Stimulated activated CD4-positive, alpha-beta T cell treated with anti-CD3 and anti-CD28 coated beads, Interleukin-4, amount 100 ng/mL, for 4 hours (primary cell): ENCODE measurements at places on chromosomes 5 and 9.

DNA sequence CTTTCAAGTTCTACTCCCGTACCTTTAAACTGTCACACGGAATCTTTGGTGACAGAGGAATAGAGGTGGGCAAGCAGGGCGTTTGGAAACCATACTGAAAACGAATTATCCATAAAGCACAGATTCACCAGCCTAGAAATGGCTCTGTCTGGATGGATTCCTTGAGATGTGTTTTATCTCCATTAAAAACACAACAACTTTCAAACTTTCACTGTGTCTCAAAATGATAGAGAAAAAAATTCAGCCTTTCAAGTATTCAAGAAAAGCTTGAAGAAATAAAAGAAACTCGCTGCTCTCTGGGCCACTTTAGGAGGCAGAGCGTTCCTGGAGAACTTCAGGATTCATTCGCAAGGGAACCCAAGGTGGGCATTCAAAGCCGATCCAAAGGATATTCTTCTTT lies 589 bp upstream of the THBS4 start:
- DNase-seq, result no peak

GRCh38 chr5:24135536-24135935 lies 509.2 kb downstream of the CDH10 start:
- DNase-seq, result no peak

DNA sequence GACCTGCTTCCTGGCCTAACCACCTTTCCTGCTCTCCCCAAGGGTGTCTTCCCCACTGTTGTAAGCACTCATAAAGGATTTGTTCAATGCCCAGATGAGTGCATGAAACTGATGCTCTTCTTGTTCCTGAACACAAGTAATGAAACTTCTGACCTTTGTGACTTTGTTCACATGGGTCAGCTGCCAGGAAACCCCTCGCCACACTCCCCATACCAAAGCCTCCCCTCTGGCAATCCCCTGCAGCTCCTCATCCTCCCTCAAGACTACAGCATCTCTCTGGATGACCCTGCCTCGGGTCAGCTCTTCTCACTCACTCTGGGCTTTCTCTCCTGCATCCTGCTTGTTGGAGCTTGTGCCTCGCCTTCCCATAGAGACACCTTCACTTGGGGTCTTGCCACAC lies 72.2 kb upstream of the SPTLC1 start:
- DNase-seq, result no peak

- DNase-seq, result no peak
Observed at GRCh38 chr5:124136609-124137008, 609.8 kb downstream of the ZNF608 start.

- DNase-seq, result no peak
Observed at GRCh38 chr9:3361689-3362392, 164.0 kb downstream of the RFX3 start.

- no peak for DNase-seq
Observed at GRCh38 chr9:93662952-93663572, 86.7 kb downstream of the PHF2 start.

DNA sequence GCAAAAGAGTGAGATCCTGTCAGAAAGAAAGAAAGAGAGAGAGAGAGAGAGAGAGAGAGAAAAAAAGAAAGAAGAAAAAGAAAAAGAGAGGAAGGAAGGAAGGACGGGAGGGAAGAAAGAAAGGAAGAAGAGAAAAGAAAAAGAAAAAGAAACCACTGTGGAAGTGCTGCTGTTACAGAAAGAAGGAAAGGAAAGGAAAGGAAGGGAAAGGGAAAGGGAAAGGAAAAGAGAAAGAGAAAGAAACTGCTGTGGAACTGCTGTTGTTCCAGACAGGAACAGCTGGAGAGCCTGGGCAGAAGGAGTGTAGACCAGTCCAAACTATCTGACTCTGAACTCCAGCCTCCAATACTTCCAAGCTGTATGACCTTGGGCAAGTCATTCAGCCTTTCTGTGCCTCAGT lies 220.7 kb upstream of the WWC1 start:
- no peak for DNase-seq

GRCh38 chr9:98364086-98364485 lies 108.6 kb upstream of the TBC1D2 start:
- no peak for DNase-seq

DNA sequence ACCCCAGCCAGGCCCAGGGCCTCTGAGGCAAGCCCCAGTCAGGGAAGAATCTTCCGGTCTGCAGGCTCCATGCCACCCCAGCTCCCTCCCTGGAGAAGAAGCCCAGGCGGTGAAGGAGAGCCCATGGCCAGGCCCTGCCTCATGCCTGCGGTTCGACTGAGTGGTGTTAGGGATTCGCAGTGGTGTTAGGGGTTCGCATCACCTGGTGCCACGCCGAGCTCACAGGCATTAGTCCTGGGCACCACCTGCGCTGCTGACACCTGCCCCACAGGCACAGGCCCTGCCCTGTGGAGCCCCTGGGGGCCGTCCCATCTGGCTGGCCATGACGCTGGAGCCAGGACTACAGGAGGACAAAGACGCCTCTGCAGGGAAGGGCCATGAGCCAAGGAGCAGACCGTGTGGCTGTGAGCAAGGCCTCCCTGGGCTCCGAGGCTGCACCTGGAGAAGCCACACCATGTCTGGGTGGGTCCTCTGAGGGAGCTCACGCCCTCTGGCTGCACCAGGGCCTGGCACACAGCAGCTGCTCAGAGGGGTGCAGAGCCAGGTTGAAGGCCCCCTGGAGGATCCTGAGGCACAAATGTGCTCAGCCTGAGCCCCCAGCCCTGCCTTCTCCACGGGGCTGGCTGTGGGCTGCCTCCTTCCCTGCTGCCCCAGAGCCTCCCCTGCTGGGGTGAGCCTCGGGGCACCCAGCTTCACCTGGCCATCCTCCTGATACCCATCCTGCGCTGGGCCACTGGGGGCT lies 27.6 kb upstream of the RNF130 start:
- no peak for DNase-seq

DNA sequence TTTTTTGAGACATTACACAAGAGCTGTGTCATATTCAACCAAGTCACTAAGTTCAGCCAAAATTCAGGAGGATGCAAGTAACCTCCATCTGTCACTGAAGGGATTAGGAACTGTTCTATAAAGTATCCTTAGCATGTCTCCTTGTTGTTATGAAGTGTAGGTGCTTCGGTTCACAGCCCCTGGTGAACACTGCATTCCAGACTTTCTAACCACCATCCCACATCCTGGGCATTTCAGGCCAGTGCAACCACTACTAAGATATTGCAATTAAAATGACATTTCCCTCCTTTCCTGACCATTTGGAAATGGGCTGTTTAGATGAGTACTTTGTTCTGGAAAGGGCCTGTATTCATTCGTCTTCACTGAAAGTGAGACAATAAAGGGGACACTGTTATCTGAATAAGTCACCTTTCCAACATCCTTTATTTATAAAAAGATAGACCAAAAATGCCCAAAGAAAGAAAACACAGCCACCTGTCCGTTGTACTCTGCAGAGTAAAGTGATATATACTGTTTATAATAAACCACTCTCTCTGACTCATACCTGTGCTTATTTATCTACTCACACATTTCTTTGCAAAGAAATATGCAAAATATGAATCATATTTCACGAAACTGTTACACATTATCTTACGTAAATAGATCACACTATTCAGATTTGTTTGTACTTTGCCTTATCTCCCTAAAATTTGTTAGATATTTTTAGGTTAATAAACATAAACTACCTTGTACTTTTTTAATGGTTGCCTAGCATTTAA lies 861.9 kb downstream of the CDH18 start:
- DNase-seq, result no peak

DNA sequence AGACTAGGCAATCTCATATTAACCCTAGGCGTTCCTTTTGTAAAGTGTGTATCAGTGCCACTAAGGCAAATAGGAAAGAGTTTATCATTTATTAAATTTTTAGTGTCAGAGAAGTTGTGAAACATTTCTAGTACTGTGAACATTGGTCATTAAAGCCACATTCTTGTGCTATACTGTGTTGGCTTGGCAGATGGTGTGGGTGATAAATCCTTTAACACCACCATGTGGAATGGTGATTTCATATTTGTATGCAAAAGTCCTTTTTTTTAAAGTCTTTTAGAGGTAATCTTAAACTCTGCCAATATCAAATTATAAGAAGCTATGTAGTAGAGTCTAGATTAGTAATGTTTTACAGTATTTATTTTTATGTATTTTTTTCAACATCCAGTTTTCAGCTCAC lies 18.1 kb downstream of the SLC12A2 start:
- DNase-seq, result no peak

DNA sequence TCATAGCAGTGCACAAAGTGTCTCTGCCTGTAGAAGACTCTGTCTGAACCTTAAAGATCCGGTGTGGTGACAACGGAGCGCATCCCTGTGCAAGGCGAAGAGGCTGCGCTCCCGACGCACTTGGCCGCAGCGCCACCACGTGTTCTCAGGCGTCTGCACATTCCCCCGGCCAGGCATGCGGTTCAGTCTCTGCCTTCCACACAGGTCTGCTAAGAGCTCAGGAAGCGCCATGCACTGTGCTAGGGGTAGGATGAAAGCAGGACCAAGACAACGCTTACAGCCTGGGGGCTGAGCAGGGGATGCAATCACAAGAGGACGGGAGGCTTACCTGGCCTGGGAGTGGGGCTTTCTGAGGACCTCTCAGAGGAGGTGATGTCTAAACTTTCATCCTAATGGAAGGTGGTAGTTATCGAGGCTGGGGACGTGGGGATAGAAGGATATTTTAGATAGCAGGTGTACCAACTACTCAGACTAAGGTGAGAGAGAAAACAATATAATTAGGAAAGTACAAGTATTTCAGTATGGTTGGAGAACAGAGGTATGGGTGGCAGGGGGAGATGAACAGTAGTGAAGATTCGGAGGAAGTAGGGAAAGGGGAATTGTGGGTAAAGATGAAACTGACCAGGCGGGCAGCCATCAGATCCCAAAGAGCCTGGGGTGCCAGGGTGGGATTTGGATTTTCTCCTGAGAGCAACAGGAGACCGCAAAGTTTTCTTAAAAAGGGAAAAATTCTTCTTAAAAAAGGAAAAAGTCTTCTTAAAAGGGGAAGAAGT lies 13.3 kb downstream of the CAPSL start:
- peak; percentile 80 for DNase-seq

DNA sequence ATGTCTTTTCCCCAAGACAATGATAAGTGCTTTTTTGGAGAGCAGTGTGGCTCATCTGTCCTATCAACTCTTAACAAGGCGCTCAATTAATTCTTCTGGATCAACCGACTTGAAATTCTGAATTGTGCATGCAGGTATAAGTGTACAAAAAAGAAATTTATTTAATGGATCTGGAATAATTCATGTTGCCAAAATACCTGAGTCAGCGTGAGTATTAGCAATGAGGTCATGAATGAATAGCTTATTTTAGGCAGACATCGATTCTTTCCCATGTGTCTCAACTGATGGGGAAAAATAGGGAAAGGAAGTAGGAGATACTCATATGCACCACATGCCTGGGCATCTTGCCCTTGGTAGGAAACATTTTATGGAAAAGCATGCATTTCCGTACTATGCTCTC lies 68.0 kb downstream of the C6 start:
- DNase-seq, result no peak

GRCh38 chr9:135304886-135305285 lies 174.7 kb upstream of the PPP1R26 start:
- DNase-seq, result no peak

DNA sequence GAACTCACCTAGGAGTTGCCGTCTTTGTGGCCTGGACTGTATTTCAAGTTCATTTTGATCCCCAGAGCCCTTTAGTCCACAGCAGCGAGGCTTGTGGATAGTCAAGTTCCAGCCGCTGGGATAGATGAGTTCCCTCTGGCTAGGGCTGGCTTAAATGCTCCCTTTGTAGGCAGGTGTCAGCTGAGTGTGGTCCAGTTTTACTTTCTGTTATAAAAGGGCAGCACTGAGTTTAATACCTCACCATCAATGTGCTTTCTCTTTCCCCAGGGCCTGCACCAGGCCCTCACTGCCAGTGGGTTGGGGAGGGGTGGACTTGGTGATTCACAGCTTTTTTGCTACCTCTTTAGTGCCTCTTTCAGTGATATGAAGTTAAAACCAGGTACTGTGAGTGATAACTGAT lies 188.2 kb downstream of the SLCO4C1 start:
- DNase-seq, result no peak

GRCh38 chr5:32083981-32084430 lies 90.1 kb downstream of the GOLPH3 start:
- DNase-seq, result no peak

DNA sequence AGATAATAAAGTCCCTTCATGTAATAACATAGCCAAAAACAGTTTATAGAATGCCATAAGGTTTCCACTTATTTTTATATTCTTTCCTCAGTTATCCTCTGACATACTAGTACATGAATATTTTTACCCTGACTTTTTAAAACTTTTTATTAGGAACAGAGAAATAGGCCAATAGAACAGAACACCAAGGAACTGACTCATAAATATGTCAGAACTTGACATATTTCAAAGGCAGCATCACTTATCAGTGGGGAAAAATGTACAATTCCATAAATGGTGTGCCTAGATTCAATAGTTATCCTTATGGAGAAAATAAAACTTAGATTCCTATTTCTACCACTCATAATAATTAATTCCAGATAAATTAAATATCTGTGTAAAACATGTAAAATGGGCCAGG lies 9.4 kb downstream of the STARD4 start:
- no peak for DNase-seq

- DNase-seq, result no peak
Observed at GRCh38 chr9:80690349-80690939, 998.9 kb downstream of the TLE1 start.

DNA sequence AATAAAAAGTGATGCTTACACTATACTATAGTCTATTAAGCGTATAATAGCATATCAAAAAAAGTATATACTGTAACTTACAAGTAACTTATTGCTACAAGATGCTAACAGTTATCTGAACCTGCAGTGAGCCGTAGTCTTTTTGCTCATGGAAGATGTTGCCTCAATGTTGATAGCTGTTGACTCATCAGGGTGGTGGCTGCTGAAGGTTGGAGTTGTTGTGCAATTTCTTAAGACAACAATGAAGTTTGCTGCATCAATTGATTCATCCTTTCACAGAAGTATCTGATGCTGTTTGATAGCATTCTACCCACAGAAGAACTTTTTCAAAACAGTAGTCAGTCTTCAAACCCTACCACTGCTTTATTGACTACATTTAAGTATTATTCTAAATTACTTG lies 7.8 kb upstream of the C9orf40 start:
- no peak for DNase-seq

DNA sequence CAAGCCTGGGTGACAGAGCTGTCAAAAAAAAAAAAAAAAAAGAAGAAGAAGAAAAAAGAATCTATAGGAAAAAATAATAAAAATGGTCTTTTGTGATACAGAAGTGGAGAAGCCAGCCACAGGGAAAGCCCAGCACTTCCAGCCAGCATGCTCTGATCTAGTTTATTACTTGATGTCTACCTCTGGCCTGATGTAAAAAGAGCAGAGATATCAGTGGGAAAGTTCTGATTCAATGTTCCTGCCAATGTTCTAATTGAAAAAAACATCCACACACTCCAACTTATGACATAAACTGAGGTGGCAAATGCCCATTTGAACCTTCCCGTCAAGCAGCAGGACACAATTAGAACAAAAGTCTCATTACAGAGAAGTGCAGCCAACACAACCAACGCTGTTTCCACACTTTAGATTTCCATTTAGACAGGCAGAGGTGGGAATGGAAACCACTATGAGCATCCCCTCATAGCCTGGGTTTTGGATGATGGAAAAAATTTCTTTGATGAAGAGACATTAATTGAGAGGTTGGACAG lies 5.7 kb downstream of the RBM18 start:
- no peak for DNase-seq
